ENCODE measurements at places on chromosomes 7 and 10.

DNA sequence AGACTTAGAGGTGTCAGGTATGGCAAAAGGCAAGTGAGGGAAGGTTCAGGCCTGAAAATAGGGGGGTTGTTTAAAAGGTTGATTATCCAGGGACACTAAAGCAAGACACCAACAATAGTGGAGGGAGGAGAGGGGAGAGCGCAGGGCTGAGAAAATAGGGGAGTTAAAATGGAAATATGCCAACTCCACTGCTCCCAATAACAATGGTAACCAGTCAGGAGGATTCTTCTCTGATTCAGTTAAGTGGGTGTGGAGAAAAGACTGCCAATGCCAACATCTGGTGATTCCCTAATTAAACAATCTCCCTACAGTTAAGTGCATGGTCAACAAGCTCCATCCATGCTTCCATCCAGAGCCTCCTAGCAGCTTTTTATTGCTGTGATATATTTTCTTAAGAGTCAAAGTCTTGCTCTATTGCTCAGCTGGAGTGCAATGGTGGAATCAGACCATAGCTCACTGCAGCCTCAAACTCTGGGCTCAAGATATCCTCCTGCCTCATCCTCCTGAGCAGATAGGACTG is 183.3 kb downstream of the JAZF1 start:
- DNase-seq, result no peak

DNA sequence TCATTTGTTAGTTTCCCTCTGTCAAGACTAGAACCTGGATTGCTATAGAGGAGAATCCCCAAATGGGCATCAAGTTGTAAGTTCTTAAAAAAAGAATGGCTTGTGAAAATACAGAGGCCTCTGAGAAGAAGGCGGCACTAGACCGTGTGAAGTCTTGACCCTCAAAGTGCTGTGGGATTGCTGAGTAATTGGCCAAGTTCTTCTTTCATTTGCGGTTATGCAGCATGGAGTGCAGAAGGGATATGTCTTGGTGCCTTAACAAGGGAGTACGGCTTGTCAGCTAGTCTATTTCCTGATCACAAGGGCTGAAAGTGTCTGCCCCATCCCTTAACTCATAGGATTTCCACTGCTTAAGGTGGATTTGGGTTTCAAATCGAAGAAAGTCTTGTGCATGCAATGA is 81.2 kb downstream of the MKX start:
- DNase-seq, result no peak

DNA sequence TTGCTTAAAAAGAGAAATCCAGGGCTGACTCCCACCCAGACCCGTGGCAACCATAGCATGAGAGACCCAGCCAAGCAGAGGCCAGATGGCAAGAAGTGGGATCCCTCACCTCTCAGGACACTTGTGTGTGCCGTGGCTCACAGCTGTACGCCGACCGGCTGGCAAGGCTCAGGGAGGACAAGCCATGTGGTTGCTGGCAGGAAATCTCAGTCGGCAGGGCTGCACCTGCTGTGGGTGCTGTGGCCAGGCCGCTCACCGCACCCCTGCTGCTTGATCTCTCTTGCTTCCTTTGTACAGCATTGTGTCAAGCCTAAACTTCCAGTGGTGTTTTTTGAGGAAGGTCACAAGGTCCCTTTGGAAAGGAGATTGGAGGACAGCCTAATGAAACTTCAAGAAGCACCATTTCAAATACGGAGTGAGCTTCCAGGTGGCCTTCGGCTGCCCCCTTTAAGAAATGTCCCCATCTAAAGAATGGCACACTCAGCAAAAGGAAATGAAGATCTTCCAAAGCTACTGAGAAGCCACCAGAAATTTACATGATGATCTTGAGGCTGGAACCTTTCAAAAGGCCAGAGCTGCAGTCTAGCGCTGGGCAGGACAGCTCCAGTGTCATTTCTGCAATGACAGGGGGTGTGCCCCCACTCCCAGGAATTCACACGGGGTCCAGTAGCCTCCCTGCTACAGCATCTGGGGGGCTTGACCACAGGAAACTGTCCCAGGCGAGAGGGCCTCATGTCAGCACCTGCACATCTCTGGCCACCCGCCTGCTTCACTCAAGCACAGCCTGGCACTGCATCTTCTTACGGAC is 409.0 kb upstream of the MGMT start:
- DNase-seq, result no peak

DNA sequence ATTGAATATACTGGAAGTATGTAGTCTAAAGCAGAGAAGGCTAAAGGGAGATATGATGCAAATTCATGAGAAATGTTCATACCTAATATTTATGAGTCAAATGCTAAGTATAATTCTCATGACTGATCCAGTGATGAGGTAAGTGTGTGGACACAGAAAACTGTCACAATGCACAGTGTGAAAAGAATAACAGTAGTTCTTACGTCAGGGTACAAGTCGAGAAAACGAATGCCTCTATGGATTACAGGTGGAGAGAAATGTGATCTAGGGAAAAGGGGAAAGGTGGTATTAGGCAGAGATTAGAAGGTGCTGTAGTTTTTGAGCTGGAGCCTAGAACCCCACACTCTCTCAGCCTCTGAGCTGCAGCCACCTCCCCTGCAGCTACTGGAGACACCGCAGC is 542.0 kb downstream of the CNTNAP2 start:
- DNase-seq, result no peak

- no peak for DNase-seq
These were observed 514.8 kb downstream of the TNS3 start for GRCh38 chr7:47066976-47067614.

GRCh38 chr10:70190581-70190980 is 20.3 kb upstream of the SAR1A start:
- DNase-seq, result no peak

GRCh38 chr10:13922586-13922985 is 335.8 kb downstream of the PRPF18 start:
- no peak for DNase-seq

DNA sequence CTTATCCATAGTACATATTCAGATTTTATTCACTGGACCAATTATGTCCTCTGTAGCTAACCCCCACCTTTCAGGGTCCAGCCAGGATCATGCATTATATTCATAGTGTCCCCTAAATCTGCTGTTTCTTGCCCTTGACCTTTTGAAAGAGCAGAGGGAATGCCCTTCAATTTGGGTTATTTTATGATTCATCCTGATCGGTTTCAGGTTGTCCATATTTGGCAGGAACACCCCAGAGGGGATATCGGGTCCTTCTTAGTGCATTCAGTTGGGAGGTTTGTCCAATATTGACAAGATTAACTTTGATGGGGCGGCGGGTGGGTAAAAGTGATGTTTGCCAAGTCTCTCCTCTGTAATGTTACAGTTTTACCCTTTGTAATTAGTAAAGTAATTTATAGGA is 60.9 kb downstream of the SHH start:
- no peak for DNase-seq

DNA sequence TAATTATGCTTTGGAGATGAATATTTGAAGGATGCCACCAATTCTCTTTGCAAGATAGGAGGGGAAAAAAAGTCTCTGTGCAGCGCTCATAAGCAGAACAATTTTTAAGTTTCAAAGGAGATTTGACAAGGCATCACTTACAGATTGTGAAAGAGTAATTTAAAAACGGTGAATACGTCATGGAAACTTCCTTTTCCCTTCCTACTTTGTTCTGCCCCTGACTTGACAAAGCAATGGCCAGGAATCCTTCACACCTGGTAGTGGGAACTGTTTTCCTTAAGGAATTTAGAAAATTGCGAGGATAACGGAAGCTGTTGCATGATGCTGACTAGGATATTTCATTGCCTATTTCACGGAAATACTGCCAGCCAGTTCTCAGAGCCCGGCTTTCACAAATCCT is 16.7 kb downstream of the FAM107B start:
- DNase-seq, result no peak

GRCh38 chr7:123633553-123633952 is 22.1 kb upstream of the LMOD2 start:
- DNase-seq, result no peak

- no peak for DNase-seq
These were observed 37.1 kb downstream of the PRKCQ start for GRCh38 chr10:6542999-6543430.

- no peak for DNase-seq
These were observed 13.9 kb downstream of the PCLO start for GRCh38 chr7:83148776-83149175.

- DNase-seq, result no peak
These were observed 68.4 kb downstream of the PHTF2 start for GRCh38 chr7:77866786-77867536.

GRCh38 chr7:28136885-28137284 is 43.7 kb downstream of the JAZF1 start:
- DNase-seq, result no peak

- DNase-seq, result no peak
These were observed 44.7 kb downstream of the TBXAS1 start for GRCh38 chr7:139873593-139874301.

DNA sequence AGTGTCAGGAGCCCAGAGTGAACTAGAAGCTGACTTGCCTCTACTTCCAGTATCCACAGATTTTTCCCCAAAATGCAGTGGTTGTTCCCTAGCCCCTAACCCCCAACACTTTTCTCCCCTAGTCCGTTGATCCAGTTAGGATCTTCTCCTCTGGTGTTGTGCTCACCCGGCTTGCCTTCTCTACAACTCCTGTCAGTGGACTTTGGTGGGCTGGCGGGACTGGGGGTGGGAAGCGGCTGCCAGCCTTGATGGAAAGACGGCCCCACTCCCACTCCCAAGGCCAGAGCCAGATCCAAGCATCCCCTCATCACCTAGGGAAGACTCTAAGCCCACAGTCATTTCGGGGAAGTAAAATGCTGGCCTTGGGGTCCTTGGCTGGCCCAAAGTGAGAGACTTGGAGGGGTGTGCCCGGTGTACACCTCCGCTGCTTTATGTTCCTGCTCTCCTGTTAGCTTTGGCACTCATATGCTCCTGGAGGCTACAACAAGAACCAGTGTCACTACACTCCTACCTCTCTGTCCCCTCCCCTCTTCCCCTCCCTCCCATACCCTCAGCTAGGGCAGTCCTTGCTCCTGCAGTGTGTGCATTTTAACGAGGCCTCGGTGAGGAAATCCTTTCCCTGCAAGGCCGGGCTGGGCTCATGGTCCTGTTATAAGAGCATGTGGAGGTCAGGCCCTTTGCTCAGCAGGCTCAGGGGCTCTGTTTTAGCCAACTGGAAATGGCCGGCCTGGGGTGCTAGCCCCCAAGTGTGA is 930 bp upstream of the HOXA10 start:
- no peak for DNase-seq

GRCh38 chr10:104706886-104707285 is 65.8 kb downstream of the SORCS3 start:
- no peak for DNase-seq

- DNase-seq, result no peak
These were observed 38.6 kb downstream of the IL6 start for GRCh38 chr7:22765609-22766008.

DNA sequence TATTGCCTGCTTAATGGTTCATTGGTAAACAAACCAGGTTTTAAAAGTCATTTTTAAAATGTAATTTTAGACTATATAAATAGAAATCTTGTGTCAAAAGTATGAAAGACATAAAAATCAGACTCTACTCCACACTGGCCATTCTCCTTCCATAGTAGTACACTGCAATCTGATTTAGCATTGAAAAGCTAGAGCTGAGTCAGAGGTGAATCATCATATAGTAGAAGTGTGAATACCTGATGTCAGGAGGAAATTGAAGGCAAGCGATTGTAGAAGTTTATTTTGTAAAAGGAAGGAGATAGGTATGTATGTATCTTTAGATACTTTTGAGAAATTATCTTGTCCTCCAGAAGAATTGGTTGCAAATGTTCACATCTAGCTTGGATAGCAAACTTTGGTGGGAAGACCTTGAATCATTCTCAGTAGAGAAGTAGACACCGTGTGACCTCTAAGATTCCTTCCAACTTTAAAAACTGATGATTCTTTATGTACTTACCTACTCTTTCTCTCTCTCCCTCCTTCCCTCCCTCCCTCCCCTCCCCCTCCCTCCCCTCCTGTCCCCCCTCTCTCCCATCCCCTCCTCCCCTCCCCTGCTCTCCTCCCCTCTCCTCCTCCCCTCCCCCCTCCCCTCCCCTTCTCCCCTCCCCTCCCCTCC is 88.1 kb downstream of the BTAF1 start:
- no peak for DNase-seq

DNA sequence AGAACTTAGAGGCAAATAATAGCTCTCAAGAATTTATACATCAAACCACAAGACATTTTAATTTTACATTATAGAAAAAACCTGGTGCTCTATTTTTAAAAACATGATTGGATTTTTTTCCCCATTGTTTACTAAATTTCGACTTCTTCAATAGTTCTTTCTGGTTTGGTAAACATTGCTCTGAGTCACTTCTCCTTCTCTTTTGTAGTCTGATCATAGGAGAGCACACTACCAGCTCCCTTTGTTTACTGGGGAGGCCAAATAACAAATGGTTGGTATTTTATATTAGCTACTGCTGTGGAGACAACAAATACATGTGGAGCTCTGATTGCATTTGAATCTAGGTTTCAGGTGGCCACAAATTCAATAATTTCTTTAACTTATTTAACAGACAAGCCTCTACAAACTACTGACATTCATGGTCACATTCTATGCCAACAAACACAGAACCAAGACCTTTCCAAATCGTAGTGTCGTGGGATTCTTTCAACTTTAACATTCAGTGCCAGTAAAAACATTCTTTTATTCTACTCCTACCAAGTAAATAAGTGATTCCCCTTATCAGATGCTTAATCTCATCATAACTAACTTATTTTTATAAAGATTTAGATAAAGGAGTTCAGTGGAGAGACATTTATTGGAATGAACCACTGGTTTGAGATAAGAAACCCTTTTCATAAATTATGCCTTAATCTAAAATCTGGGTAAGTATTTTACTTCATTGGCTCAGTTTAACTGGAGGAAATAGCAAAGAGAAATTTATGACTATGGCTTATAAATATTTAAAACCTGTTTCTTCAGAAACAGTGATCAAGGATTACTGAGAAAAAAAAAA is 17.7 kb upstream of the FXYD4 start:
- DNase-seq, result no peak

DNA sequence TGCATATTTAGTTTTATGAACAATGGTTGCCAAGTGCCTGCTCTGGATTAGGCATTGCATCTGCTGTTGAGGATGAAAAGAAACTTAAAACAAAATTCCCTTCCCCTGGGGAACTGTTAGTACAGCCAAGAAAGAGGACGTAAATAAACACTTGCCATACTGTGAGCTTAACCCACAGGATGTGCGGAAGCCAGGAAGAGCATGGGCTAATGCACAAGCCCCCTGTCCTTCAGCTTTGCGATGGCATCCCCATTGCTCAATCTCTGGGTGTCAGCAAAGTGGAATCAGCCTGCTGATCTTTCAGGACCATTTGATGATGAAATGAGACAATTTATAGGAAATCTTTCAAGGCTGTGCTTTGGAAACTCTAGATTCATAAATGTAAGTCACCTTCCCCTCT is 399.9 kb upstream of the IGFBP3 start:
- no peak for DNase-seq

DNA sequence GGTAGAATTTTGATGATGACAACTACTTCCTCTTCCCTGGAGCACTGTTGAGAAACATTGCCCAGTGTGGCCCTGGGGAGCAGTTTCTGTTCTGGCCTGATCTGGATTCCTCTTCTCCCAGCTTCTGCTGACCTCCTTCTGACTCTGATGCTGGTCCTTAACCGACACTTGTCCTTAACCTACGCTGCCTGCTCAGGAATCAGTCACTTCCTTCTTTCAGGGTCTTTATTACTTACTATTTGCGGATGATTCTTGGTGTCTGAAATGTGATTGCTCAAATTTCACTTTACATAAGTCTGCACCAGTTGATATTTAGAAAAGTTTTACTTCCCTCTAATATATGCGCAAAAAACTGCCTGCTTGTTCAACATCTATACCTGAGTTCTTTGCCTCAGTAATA is 164.1 kb downstream of the PTEN start:
- DNase-seq, result no peak
